Esophagus squamous epithelium (tissue), 5 donors: ENCODE measurements at places on chromosomes 1 and 21.

DNA sequence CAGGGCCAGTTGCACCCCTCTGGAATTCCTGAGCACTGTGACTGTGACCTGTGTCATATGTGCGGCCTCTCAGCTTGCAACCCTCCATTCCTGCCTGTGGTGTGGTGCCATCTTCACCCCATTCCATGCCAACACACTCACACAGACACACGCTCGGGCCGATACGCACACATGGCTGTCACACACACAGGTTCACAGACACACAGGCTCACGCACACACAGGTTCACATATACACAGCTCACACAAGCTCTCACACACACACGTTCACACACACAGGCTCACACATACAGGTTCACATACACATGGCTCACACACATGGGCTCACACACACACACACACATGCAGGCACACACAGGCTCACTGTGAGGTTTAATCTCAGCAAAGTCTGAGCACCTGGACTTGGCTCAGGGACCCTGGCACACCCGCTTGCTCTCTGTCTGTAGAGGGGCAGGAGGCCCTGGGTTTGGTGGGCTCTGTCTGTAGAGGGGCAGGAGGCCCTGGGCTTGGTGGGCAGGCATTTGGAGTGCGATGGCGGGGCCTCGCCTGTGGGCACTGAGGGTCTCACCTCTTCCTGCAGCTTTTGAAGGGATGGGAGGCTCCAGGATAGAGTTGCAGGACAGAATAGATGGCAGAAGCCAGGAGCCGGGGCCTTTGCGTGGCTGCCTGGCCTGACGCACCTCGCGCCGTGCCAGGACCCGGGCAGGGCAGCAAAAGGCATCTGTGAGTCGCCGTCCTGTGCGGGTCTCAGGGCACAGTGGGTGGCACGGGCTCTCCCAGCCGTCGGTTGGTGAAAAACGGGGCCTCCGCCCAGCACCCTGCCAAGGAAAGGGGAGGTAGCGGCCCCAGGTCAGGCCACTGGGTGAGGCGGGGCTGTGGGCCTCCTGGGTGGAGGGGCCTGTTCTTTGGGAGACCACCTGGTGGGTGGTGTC is 17.1 kb downstream of the COL18A1 start:
- no peak for DNase-seq

GRCh38 chr21:37371041-37371397 is 4.4 kb downstream of the DYRK1A start:
- no peak for DNase-seq

- DNase-seq, result no peak
Observed at GRCh38 chr1:85027242-85027983, 20.9 kb downstream of the MCOLN3 start.

DNA sequence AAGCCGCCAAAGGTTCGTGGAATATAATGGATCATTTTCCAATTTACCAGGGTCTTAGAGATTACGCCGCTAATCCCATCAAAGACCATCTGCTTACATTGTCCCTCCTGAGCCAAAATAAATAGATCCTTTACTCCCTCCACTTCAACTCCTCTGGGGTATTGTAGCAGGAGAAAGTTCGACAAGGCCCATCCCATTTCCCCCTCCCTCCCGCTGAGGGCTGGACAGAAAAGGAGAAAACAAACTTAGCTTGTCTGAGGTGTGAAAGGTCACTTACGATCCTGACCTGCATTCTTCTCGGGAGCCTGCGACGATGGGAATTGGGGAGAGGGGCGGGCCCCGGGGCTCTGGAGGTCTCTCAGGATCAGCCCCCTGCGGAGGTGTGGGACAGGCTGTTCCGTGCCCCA is 60.8 kb downstream of the MEF2D start:
- no peak for DNase-seq

GRCh38 chr1:206878456-206878855 is 13.0 kb downstream of the IL20 start:
- DNase-seq, result no peak

DNA sequence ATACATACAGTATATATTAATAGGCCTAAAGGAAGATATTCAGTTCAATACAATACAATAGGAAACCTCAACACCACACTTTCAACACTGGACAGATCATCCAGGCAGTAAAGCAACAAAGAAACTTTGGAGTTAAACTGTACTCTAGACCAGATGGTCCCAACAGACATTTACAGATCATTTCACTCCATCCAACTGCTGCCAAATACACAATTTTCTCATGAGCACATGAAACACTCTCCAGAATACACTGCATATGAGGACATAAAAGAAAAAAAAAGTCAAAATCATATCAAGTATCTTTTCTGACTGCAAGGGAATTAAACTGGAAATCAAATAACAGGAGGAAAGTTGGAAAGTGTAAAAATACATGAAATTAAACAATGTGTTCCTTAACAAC is 607.5 kb upstream of the BRINP3 start:
- no peak for DNase-seq

GRCh38 chr1:19454265-19455146 is 30.8 kb downstream of the CAPZB start:
- DNase-seq, result no peak

DNA sequence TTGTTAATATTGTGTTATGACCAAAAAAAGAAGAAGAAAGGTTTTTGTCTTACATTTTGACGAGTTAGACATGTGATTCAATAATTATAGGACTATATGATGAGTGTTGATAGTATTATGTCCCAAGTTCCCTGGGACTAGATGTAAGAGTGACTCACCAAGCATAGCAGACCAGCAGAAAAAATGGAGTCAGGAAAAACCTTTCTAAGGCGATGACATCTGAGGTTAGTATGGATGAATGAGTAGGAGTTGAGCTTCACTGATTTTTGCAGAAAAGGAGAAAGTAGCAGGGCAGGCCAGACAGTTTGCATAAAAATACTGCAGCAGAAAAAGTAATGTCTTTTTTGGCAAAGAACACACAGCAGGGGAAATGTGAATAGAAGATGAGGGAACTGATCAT is 1041.3 kb upstream of the ADGRL4 start:
- no peak for DNase-seq

DNA sequence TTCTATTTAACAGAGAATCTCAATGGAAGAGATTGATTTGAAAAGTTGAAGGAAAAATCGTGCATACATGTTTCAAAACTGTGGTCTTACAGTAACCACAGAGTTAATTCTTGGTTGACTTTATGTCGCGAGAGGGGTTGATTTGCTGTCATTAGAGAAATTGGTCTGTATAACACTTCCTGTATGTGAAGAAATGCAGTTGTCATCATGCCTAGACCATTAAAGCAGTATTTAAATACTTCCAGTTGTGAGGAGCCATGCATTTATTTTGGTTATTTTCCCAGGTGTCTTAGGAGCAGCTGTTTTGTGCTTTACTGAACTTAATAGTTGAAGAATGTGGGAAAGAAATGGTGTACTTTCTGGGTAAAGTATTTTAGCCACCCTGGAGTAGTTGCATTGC is 76.2 kb downstream of the NFIA start:
- no peak for DNase-seq

- no peak for DNase-seq
Observed at GRCh38 chr1:198676253-198676652, 37.4 kb downstream of the PTPRC start.

- DNase-seq, result no peak
Observed at GRCh38 chr1:209657140-209657879, 5.1 kb upstream of the LAMB3 start.

DNA sequence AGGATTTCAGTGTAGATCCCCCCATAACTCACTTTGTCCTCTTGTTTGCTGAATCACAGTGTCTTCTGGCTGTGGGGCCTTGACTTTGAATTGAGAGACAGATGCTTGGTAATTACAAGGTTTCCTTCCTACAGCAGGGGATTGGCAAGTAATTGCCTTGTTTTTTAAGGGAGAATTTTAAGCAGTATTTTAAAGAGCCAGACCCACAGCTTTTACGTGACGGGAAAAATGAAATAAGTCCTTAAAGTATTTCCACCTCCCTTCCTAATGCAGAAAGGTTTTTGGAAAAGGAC is 41.0 kb downstream of the PGBD5 start:
- DNase-seq, result no peak

- DNase-seq, result no peak
Observed at GRCh38 chr1:183543619-183544204, 46.5 kb downstream of the NCF2 start.

DNA sequence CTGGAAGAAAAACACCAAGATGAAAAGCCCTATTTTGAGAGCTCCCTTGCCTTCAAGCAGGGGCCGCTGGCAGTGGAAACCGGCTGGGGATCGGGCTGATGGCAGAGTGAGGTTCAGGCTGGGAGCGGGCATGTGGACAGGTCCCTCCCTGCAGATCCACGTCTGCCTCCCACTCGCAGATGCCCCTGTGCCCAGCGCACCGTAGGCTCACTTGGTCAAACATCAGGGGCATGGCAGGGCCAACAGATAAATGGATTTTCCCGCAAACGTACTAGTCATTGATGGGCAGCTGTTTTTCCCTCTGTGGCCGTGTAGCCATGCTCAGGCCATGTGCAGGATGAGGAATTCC is 6.6 kb upstream of the C1orf174 start:
- DNase-seq, result no peak

DNA sequence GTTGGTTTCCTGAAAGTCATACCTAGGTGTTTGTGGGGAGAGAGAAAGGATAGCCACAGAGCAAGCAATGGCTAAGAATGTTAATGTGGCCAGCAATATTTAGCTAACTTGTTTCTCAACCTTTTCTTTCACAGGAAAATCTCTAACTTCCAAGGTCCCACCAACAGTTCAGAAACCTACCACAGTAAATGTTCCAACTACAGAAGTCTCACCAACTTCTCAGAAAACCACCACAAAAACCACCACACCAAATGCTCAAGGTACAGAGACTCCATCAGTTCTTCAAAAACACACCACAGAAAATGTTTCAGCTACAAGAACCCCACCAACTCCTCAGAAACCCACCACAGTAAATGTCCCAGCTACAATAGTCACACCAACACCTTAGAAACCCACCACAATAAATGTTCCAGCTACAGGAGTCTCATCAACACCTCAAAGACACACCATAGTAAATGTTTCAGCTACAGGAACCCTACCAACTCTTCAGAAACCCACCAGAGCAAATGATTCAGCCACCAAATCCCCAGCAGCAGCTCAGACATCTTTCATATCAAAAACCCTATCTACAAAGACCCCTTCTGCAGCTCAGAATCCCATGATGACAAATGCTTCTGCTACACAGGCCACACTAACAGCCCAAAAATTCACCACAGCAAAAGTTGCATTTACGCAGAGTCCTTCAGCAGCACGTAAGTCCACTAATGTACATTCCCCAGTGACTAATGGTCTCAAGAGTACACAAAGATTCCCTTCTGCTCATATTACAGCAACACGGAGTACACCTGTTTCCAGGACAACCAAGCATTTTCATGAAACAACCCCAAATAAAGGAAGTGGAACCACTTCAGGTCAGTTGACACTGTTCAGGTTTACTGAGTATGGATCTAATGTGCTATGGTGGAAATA is 15.3 kb downstream of the CD55 start:
- no peak for DNase-seq

GRCh38 chr21:44912158-44912473 is 8.6 kb downstream of the ITGB2 start:
- DNase-seq, result no peak

- DNase-seq, result no peak
Observed at GRCh38 chr1:8006037-8006963, 19.8 kb downstream of the ERRFI1 start.

GRCh38 chr1:16907870-16908758 is 12.3 kb downstream of the RNU1-2 start:
- no peak for DNase-seq

- DNase-seq, result no peak
Observed at GRCh38 chr1:31605908-31606427, 11.5 kb upstream of the HCRTR1 start.

DNA sequence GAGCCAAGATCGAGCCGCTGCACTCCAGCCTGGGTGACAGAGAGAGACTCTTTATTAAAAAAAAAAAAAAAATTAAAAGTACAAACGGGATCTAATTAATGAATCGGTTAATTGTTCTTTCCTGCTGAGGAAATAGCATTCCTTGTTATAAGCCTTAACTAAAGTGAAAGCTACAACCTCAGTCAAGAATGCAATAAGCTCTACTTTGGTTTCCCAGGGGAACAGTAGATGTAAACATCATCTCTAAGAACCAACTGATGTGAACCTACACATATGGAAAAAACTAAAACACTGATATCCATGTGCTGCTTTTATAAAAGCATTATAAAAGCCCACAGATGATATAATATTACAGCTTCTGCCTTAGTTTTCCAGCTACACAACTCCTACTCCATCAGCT is 41.9 kb downstream of the LPGAT1 start:
- no peak for DNase-seq

- no peak for DNase-seq
Observed at GRCh38 chr1:230807029-230807428, 59.8 kb downstream of the CAPN9 start.

DNA sequence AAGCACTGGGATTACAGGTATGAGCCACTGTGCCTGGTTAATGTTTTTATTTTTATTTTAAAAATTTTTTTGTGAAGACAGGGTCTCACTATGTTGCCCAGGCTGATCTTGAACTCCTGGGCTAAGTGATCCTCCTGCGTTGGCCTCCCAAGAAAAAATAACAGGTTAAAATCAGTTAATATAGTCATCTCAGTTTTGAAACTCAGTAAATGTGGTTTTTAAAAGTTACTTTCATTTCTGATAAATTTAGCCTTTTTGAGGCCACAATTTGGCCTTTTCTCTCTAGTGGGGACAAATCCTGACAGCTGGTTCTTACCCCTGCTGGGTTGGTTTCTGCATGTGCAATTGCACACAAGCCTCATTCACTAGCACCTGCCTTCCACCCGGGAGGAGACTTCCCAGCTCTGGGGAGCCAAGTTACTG is 13.3 kb downstream of the PMF1 start:
- DNase-seq, result no peak

- DNase-seq, result no peak
Observed at GRCh38 chr1:61851849-61852669, 109.8 kb downstream of the PATJ start.

GRCh38 chr1:93750955-93751354 is 69.3 kb upstream of the BCAR3 start:
- no peak for DNase-seq

GRCh38 chr1:16211824-16212223 is 628 bp downstream of the ARHGEF19 start:
- DNase-seq, result no peak

- no peak for DNase-seq
Observed at GRCh38 chr1:209029737-209030136, 553.8 kb upstream of the CAMK1G start.

DNA sequence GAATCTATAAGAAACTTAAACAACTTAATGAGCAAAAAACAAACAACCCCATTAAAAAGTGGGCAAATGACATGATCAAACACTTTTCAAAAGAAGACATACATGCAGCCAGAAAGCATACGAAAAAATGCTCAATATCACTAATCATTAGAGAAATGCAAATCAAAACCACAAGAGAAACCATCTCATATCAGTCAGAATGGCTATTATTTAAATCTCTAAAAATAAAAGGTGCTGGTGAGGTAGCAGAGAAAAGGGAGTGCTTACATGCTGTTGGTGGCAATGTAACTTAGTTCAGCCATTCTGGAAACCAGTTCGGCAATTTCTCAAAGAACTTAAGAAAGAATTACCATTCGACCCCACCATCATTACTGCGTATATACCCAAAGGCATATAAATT is 147.7 kb downstream of the FAF1 start:
- DNase-seq, result no peak
